ENCODE measurements at places on chromosomes 3 and 15. TPM values are rescaled to one million over a fixed set of nuclear protein-coding genes. Genes with fewer than 3 reads are reported as not detected.

DNA sequence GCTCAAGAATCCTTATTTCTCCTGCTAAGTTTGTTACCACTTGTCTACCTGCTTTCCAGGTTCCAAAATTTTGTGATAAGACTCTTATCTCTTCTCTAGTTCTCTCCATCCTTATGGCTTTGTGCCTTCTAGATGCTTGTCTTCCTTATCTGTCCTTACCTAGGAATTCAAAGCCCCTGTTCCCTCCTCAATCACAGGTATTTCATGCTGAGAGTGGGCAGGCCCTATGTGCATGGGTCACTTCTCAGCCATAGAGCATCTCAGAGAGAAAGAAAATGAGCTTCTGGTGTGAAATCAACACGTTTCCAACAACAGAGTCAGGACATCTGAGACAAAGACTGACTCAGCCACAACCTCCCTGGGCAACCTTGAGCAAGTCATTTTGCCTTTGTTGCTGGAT, 214.1 kb upstream of the TLE3 start:
- DNase-seq, result no peak

KCNMB3 gene
- total RNA-seq, result 0.74 TPM

- DNase-seq, result no peak
Measured at GRCh38 chr3:142664819-142665218, 59.0 kb upstream of the TRPC1 start.

DNA sequence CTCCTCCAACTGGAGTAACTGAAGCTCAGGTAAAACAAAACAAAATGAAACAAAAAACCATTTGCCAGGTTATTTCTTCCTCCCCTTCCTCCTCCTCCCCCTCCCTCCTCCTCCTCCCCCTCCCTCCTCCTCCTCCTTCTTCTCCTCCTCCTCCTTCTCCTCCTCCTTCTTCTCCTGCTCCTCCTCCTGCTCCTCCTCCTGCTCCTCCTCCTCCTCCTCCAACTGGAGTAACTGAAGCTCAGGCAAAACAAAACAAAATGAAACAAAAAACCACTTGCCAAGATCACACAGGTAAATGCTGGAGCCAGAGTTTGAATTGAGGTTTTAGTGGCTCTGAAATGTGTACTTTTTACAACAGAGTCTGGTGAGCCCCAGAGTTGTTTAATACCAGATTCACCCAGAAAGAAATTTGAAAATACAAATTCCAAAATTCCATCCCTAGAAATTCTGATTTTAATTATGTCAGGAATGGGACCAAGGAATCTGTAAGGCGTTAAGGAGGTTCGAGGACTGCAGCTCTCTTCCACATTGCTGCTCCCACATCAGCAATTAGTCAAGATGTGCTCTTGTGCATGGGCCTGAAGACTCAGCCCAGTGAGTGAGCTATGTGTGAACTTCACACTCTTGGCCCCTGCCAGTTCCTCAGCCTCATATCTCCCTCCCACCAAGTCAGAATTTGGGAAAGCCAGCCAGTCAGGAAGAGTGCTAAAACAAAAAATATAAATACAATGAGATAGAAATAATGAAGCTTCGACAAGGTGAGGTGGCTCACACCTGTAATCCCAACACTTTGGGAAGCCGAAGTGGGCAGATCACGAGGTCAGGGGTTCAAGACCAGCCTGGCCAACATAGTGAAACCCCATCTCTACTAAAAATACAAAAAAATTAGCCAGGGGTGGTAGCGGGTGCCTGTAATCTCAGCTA, 31.6 kb upstream of the ZNF770 start:
- DNase-seq, result no peak

DNA sequence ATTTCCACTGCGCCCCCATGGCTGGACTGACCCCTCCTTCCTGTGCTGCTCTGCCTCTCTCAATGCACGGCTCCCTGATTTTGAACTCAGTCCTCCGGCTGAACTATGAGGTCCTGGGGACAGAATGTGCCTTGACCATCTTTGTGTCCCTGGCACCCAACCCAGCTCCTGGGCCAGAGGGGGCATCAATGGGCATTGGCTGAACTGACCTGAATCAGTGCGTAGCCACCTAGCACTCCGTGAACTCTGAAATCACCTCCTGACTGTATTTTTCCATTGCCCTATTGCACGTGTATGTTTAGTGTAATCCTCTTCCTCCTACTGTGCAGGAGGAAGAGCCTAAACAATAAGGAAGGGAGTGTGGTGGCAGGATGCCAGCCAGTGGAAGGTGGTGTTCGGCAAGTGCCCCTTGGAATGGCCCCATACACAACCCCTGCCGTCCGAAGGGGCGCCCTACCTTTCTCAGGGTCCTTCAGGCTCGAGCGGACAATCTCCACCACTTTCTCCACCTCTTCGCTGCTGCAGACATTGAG, 33.5 kb downstream of the BDH1 start:
- DNase-seq, result no peak

KY gene
- not detected for total RNA-seq

Measured in activated naive CD8-positive, alpha-beta T cell treated with anti-CD3 and anti-CD28 coated beads for 36 hours (primary cell).